ENCODE measurements at places on chromosomes 5 and 9.

DNA sequence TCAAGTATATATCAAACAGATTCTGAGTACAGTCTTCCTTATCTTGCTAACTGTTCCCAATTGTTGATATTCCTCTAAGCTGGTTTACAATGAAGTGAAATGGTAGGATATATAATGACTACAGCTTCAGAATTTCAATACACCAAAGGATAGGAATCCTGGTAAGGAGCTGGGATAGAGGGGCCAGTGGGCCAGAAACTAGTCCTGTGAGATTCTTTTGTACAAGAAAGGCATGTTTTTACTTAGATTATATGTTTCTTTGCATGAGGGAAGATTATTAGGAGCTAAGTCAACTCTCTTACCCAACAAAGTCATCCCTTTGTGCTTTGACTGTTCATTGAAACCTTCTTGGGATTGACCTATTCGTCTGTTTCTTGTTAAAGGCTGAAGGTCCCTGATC lies 435.7 kb downstream of the PLK2 start:
- no peak for DNase-seq

DNA sequence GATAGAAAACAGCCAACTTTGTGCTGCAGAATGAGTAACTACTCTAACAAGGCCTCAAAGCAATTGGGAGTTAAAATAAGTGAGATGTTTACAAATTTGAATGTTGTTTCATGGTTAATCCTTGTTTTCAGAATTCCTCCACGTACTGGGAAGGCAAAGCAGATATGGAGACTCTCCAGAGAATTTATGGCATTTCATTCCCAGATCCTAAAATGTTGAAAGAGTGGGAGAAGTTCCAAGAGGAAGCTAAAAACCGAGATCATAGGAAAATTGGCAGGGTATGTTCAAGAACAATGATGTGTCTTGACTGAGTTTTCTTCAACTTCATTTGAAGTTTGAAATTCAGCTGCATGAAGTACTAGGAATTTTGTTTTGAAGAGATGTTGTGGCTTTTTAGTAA lies 16.4 kb downstream of the TARS1 start:
- DNase-seq, result no peak

- DNase-seq, result no peak
Observed at GRCh38 chr5:179231309-179231708, 114.0 kb downstream of the ADAMTS2 start.

GRCh38 chr5:101838435-101838834 lies 457.6 kb downstream of the SLCO4C1 start:
- no peak for DNase-seq

DNA sequence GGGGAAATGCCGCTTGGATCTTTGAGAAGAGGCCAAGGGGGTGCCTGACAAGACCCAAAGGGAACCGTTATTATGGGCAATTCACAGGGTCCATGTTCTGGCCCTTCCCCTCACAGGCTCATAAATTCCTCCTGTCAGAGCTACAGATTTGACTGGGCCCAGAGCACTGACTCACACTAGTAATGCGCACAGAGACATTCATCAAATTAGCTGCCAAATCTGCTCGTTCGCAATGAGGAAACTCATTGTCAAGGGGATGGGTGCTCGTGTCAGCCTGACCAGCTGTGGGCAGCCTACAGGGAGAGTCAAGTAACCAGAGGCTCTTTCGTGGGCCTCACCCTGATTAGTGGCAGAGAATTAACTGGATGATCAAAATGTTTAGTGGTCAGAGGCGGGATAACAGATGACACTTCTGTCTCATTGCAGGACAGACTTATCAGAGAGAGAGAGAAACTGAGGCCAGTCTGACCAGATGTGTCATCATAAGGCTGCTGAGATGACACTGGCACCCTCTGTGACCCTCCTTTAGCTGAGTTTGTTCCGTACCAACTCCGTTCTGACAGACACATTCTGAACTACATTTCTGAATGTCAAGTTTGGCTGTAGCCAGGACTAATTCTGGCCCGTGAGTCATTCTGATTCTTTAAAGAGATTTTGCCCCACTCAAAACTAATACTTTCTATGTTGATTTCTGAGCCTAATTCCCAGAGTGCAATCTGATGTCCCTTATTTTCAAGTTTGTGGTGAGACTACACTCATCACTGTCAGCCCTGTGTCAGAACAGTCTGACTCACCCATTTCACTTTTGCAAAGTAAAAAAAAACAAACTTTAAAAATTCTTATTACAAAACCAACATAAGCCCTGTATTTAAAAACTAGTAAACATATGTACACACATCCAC lies 377.1 kb downstream of the ACTL7B start:
- no peak for DNase-seq

DNA sequence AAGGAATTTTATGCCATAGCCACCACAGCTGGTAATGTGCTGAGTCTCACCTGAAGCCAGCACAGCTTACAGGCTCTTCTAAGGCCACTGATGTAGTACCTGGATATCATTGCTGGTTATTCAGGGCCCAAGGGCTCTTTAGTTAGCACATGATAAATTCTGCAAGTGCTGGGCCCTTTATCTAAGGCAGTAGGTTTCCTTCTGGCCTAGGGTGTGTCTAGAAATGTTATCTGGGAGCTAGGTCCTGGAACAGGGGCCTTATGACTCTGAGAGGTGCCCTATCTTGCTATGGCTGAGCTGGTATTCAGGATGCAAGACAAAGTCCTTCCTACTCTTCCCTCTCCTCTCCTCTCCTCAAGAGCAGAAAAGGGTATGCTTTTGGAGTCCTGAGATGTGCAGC lies 1424.5 kb upstream of the NUDT12 start:
- DNase-seq, result no peak

DNA sequence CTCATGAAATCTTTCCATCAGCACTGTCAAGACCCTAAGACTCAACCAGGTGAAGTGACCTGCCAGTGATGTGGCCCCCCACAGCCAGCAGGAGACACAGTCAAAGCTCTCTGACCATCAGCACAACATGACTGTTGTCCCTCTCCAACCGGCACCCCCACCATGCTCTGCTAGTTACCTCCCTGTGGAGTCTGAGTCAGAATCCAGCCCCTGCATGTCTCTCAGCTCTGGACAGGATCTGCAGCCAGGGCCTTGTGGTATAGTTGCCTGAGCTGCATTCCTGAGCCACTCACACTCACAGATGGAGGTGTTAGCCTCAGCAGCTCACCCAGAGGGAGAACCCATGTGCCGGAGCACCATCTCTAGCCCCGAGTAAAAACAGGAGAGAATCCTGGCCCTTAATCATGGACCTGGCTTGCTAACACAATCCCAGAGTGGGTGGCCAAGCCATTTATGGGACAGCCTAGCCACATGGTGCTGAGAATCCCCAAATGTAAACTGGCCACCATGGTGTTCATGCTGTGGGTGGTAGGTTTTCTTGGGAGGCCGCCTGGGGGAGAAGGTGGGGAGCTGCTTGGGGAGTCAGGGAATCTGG lies 237.8 kb downstream of the PAPPA start:
- DNase-seq, result no peak

DNA sequence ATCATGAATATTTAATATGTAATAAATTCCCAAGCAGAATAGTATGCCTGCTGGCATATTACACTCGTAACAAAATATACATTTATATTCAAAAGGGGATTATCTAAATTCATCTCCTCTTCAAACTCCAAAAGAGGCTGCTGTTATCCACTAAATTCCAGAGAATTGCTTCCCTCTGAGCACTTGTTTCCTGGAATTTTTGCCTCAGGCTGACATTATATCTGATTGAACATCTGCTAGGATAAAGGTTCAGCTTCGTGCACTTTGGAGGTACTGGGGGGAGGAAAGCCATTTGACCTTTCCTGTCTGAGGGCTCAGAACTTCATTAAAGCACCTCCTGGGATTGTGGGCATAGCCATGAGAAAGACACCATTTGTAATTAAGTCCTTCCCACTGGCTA lies 4.3 kb upstream of the HAPLN1 start:
- no peak for DNase-seq

DNA sequence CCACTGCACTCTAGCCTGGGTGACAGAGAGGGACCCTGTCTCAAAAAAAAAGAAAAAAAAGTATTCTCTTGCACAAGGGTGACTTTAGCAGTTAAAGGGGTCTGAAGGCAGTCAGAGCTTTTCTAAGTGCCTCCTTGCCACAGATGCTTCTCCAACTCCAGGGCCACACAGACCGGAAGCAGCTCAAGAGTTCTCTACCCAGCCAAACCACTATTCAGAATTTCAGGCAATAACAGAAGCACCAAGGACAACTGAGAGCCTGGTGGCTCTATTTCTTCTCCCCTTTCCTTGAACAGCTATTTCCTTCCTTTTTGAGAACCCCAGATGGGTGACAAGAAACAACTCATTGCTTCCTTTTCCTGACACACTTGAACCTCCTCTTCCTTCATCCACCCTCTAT lies 2.2 kb downstream of the FAM219A start:
- no peak for DNase-seq

- DNase-seq, result no peak
Observed at GRCh38 chr9:125121146-125121545, 22.2 kb downstream of the SCAI start.

GRCh38 chr5:173781816-173782670 lies 106.1 kb upstream of the CPEB4 start:
- peak; percentile 18 for DNase-seq

DNA sequence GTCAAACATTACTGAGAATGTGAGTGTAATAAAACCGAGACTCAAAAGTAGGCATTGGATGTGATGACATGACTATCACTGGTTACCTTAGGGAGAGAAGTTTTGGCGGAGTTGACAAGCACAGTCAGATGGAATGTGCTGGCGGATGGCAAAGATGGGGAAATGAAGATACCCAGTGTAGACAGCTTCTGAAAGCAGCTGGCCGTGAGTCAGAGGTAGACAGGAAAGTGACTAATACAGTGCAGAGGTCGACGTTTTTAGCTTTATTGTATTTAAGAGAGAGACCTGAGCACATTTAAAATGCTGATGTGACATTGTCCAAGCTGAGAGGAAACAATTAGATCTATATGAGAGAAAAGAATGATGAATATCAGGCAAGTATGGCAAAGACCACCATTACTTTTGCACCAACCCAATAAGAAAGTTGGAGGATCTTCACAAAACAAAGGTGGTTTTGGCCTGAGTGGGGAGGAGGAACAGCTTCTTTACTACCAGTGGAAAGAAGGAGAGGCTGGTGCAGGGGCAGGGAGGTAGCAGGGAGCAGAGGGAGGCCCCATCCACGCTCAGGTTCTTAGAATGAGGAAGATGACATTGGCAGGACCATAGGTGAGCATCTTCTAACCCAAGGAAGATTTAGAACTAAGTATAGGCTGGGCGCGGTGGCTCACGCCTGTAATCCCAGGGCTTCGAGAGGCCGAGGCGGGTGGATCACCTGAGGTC lies 36.7 kb upstream of the KCNIP1 start:
- DNase-seq, result no peak

GRCh38 chr9:135602789-135603481 lies 36.4 kb downstream of the GLT6D1 start:
- DNase-seq, result peak; percentile 37

DNA sequence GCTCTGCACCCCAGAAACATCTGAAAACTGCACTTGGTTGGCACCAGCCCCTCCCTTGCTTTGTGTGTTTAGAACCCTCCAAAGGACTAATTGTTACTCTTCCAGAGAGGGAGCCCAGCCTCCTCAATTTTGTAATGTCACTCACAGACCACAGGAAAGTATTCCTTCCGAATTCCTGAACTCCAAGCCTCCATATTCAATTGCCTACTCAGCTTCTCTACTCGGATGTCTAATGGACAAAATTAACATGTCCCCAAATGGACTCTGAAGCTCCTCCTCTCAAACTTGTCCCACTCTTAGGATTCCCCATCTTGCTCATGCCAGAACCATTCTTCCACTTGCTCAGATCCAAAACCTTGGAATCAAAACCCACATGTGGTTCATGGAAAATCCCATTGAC lies 3.9 kb upstream of the TMEM171 start:
- DNase-seq, result no peak

- DNase-seq, result no peak
Observed at GRCh38 chr5:96226941-96227552, 206.0 kb downstream of the PCSK1 start.

GRCh38 chr9:17291766-17292165 lies 156.9 kb downstream of the CNTLN start:
- DNase-seq, result no peak

- DNase-seq, result no peak
Observed at GRCh38 chr5:148829734-148830133, 3.3 kb downstream of the ADRB2 start.

DNA sequence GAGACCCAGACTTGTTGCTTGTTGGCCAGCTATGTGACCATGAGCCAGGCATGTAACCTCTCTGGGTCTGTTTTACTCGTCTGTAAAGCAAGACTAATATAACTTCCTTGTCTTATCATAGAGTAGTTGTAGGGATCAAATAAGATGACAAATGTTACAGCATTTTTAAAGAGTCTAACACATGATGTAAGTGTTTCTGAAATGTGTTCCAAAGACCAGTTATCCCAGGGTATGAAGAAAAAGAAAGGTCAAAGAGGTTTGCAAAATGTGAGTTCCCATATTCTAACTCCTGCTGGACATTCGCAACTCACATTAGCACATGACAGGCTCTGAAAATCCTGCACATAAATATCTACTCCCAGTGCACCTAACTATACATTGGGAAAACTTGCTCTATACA lies 28.5 kb upstream of the MATR3 start:
- no peak for DNase-seq

DNA sequence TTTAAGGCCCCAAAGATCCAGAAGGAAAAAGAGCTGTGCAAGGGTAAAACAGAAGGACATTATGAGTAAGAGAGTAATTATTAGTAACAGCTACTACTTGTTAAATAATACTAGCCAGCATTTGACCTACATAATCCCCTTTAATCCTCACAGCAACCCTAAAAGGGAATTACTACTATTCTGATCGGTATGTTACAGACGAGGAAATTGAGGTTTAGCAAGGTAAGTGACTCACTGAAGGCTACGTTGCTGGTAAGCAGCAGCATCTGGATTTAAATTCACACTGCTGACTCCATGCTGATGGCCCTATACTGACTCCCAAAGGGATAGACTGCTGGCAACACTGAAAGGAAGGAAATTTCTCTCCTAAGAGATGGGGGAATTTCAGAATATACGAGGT lies 3.7 kb upstream of the FSD1L start:
- DNase-seq, result no peak

DNA sequence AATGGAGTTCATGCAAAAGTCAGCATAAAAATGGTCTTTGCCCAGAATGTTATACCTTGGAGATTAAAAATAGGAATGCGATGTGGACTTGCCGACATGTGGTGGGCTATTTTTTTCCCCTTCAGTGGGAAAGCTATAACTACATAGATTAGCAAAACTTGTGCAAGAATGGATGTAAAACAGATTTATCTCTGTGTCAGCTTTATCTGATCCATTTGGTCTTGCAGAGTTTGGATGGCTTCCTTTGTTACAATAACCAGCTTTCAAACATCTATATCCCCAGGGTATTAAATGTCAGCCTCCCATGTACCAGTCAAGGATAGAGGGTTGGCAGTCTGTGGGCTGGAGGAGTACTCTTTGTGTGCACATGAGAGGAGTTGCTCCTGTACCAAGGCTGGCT lies 284.9 kb downstream of the TMEM38B start:
- DNase-seq, result no peak

GRCh38 chr5:119032656-119033055 lies 38.2 kb upstream of the DMXL1 start:
- DNase-seq, result no peak

GRCh38 chr9:13263511-13263910 lies 16.0 kb downstream of the MPDZ start:
- DNase-seq, result no peak

All from stimulated activated CD8-positive, alpha-beta memory T cell treated with anti-CD3 and anti-CD28 coated beads, Interleukin-4, amount 100 ng/mL, for 24 hours (primary cell).